ENCODE measurements at places on chromosomes 16 and 17.

GRCh38 chr16:3009568-3010390, 2.9 kb upstream of the CLDN9 start:
- peak; percentile 27 for DNase-seq

DNA sequence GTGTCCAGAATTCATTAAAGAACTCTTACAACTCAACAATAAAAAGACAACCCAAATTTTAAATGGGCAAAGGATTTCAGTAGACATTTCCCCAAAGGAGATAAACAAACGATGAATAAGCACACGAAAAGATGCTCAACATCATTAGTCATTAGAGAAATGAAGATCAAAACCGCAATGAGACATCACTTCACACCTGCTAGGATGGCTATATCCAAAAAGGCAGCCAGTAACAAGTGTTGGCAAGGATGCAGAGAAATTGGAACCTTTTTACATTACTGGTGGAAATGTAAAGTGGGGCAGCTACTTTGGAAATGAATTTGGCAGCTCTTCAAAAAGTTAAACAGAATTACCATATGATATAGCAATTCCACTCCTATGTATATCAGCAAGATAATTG, 42.0 kb downstream of the PITPNM3 start:
- peak; percentile 8 for DNase-seq

GRCh38 chr17:78958641-78959127, 21.0 kb downstream of the LGALS3BP start:
- peak; percentile 50 for DNase-seq

DNA sequence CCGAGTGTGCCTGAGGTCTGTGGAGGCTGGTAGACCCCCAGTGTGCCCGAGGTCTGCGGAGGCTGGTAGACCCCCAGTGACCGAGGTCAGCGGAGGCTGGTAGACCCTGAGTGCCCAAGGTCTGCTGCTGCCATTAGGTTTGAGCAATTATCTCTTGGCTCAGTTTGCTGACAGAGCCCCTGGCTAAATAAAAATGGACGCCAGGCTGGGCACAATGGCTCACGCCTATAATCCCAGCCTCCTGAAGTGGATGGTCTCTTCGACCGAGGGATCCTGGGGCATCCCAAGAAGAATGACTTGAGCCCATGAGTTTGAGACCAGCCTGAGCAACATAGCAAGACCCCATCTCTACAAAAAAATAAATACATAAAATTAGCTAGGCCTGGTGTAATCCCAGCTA, 98.7 kb upstream of the ZNF469 start:
- no peak for DNase-seq

GRCh38 chr16:81261049-81261648, 22.7 kb downstream of the BCO1 start:
- peak; percentile 22 for DNase-seq

DNA sequence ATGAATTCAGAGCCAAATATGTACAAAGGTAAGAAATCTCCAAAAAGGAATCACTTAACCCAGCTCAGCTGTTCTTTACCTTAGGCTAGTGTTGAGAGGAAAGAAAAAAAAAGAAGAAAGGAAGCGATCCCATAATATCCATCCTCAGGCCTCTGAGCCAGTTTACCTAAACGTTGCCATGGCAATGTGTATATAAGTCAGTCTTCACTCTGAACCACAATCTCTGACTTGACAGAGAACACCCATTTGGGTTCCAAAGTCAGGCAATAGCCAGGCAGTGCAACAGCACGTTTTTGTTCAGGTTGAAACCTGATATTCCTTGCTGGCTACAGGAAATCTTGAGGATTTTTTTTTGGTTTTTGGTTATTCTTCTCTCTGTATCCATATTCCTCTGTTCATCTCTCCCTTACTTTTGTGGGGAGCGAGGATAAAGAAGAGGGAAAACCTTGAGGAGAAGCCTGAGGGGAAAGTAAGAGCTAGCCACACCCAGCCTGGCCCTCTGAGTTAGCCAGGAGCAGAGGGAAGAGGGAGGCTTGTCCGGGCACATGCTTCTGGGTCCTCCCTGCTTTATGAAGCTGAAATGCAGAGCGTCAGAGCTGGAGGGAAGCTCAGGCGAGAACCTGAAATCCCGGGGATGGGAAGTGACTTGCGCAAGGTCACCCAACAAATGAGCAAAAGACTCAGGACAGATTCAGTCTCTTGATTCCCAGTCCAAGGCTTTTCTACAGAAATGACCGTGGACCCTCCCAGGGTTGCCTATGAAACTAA, 152.7 kb downstream of the SOX9 start:
- DNase-seq: no peak

DNA sequence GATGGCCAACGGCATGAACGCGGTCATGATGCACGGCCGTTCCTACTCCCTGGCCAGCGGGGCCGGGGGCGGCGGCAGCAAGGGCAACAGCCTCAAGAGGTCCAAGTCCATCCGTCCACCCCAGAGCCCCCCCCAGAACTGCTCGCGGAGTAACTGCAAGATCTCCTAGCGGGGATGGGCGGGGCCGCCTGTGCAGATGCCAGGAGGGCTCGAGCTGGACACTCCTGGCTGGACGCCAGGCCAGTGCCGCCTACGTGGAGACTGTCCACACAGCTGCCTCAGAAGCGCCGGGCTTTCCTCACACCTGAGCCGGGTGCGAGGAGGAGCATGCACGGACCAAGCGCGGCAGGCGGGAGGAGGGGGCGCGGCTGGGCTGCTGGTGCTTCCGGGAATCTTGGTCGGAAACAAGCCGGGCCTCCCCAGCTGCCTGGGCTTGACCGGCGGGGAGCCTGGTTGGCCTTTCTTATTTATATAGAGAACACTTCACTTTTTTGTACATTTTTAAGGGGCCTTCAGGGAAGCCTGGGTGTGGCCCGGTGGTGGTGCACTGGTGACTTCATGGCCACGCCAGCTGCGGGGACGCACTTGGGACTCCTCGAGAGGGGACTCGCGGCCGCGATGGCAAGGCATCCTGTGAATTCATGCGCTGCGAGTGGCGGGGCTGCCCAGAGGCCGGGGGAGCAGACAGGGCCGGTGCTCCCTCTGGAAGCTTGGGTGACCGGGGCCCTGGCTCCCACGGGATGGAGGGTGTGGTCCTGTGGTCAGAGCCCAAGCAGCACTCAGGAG, 3.1 kb upstream of the WFIKKN1 start:
- DNase-seq: no peak

DNA sequence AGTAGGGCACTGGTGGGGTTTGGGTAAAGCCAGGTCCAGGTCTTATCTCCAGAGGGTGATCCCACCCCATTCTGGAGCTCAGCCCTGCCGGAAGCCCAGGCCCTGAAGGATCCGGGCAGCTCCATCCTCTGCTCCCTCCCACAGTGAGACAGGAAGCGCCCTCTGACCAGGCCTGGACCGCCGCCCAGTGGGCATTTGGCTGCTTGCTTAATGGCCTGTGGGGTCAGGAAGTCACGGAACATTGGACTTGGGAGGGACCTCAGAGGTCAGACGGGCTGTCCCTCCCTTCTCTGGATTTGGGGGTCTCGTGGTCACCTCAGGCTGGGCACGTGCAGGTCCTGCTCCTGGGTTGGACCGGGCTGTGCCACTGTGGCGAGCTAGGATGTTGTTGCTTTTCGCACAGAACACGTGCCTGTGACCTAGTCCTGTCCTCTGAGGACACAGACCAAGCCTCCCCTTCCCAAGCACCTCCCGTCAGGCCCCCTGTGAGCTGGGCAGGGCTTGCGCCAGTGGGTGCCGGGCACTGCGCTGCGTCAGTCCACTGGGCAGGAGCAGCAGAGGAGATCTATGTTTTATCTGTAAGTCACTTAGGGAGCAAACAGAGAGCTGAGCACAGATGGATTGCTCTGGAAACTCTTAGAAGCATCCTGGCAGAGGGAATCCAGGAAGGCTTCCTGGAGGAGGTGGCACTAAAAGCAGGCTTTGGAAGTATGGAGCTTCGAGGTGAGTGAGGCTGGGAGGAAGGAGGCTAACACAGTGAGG, 49.4 kb upstream of the GSE1 start:
- peak; percentile 45 for DNase-seq

DNA sequence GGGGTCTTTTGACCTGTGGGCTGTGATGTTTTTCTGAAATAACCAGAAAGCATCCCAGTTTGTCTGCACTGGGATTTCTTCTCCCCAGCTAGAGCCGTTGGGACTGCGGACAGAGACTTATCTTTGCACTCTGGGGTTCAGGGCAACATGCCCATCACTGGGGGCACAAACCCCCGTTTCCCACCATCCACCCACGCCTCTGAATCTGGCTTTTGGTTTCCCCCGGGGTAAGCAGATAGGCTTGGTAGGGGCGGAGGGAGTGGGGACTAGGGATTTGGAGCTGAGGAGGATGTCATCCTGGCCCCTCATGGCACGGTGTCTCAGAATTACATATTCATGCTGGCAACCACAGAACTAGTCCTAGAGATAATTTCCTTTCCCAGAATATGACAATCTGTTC, 68.6 kb downstream of the CCDC182 start:
- no peak for DNase-seq

DNA sequence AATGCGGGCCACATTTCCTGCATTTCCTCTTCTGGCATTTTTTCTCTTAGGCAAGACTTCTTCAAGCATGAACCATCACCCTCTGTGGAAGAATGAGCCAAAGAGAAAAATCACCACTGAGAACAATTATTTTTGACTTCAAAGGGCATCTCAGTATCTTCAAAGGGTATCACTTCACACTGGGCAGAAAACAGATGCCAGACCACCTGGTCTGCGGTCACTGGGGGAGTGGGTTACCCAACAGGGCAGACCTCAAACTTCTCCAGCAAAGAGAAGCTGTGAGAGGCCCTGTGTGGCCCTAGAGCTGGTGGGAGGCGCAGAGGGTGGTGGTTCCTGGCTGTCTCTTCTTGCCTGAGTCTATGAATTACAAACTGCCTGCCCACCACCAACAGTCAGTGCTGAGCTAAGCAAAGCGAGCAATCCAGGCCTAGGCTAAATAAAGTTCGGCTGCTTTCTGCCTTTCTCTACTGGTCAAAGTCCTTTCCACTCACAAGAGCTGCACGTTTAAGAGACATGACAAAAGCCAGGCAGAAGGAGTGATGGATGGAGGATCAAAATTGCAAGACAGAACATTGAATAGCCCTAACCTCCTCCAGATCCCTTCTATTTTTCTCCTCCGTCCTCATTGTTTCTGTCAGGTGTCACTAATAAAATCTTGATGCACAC, 602.7 kb upstream of the CDH5 start:
- no peak for DNase-seq

DNA sequence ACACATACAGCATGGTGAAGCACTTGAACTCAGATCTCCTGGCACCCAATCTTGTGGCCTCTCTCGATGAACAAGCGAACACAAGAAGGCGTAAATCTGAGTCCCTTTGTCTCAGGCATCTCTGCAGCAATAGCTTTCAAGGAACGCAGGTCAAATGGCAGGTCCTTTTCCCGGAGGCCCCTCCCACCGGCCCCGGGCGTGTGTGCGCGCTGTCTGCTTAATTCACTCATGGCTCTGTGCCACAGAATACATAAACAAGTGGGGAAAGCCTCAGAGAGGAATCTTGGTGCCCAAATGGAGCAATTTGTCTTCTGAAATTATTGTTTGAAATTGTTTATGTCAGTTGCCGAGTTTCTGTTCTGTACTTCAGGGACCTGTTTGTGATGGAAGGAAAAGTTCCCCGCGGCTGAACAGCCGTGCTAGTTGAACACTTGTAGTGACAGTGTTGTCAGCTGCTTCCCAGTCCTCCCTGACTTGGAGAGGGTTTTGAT, 14.8 kb downstream of the MYOCD start:
- DNase-seq: no peak

GRCh38 chr16:11536104-11536866, 50.4 kb downstream of the LITAF start:
- DNase-seq: no peak

GRCh38 chr17:80092959-80093358, 8.4 kb upstream of the GAA start:
- DNase-seq: no peak

DNA sequence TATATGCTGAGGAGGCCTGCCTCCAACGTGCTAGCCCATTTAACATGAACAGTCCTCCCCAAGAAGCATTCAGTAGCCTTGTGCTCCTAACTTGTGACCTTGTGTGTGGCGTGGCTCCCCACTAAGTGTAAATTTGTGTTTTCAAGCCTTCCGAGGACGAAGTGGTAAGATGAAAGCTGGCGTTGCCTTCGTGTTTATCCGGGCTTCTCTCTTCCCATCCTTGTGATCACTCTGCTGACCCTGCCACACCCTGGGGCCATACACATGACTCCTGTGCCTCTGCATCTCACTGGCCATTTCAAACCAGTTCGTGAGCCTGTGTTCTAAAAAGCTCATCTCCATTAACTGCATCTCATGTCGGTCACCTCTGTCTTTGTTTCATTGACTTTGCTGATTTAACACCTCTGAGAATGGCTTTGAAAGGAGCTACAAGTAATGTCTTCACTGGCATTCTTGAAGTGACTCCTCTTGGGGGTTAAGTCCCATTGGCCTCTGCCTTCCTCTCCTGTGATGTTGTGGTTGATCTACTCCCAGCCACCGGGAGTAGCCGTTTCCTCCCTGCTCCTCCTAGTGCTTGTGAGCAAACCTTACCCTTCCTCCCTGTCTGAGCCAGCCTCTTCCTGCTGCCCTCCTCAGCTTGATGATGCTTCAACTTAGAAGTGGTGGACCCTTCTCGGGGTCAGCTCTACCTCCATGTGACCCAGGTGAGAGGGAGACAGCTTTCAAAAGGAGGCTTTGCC, 27.4 kb upstream of the NAGLU start:
- DNase-seq: peak; percentile 29

- peak; percentile 81 for DNase-seq
Observed at GRCh38 chr17:47077576-47077975, 98.5 kb upstream of the RPRML start.

GRCh38 chr17:58564243-58564642, 49.8 kb upstream of the MTMR4 start:
- no peak for DNase-seq

GRCh38 chr16:1779741-1780676, 2.4 kb downstream of the SPSB3 start:
- DNase-seq: no peak

GRCh38 chr17:81302861-81303333, 7.8 kb upstream of the SLC38A10 start:
- no peak for DNase-seq

DNA sequence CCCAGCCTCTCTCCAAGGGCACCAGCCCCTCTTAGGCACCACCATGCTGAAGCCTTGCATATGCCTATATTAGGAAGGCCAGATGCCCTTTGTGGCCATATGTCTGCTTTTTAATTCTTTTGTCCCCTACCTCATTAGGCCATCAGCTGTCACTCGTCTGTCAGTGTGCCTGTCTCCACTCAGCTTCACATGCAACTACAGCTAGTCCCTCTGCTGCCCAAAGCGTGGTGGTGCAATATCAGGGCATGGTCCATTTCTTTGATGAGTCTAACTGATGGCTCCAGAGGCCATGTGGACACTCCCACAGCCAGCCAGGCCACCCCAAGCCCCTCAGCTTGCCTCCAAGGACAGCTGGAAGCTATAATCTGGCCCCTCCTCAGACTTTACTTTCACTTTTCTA, 36.3 kb downstream of the MYO18A start:
- no peak for DNase-seq

GRCh38 chr17:77999413-78000173, 41.1 kb downstream of the TNRC6C start:
- DNase-seq: peak; percentile 26

- DNase-seq: peak; percentile 61
Observed at GRCh38 chr17:19728084-19728495, 11.7 kb upstream of the SLC47A2 start.

DNA sequence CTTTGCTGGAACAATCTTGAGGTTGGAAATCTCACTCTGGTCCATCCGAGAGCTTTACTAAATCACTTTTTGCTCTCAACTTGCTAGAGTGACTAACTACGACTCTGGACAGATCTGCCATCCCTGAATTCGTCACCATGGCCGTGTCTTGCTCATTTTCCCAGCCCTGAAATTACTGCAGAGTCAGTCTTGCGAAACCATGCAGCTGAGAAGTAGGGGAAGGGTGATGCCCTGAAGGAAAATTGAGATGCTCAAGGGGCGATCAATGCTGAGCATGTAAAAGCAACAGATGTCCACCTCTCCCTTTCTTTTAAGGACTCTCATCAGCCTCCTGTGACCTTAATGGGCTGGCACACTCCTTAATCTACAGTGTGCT, 18.8 kb downstream of the PCTP start:
- peak; percentile 87 for DNase-seq

Data from iris pigment epithelial cell (primary cell).